Gastrocnemius medialis (tissue), 4 donors: ENCODE measurements at places on chromosomes 1 and 21.

DNA sequence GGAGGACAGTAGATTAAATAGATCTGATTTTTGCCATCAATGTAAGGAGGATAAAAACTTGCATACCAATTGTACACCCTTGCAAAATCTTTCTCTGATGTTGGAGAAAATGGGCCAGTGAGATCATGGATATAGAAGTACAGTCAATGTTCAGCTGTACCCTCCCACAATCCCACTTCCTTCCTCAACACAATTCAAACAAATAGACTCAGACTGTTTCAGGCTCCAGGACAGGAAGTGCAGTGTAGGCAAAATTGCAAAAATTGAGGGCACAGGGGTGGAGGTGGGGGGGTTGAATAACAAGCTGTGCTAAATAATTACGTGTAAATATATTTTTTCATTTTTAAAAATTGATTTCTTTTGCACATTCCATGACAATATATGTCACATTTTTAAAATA lies 3.9 kb upstream of the IFI44 start:
- DNase-seq = no peak

- DNase-seq = no peak
These were observed 16.9 kb downstream of the SLC45A3 start for GRCh38 chr1:205663286-205663936.

- DNase-seq = no peak
These were observed 171.1 kb downstream of the PIGK start for GRCh38 chr1:77047978-77048614.

DNA sequence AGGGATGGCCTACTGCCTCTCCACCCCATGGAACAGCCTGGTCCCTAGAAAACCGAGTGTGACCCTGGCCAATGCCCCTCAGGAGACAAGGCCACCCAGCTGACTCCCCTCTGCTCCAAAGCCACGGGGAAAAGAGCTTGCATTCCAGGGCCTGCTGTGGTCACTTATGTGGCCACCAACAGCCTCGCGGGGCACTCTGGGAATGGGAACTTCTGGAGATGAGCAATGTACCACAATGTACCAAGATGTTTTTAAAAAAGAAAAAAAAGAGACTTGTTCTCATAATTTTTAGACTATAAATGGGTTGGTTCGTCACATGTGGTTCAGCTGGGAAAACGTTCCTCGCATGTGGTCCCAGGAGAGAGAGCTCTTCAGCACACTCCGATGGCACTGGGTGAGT lies 62.8 kb downstream of the SLC66A1 start:
- DNase-seq = no peak

DNA sequence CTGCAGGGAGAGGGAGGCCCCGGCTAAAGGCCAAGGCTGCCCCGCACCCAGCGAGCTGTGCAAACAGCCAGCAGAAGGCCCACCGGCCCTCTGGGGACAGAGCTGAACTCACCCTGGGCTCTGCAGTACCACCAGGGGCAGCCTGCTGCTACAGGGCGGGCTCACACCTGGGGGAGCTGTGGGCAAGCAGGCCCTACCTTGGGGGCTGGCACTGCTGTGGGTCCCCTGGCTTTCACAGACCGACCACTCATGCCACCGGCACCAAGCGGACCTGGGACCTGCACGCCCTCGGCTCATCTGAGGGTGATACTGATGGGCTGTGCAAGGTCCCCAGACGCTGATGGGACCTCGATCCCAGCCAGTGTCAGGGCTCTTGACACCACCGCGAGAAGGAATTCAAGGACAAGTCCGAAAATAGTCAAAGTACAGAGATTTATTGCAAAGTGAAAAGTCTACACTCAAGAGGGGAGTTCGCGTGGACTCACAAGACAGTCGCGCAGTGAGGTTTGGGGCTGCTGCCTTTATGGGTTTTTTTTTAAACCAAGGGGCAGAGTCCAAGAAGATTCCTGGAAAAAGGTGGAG lies 61.0 kb upstream of the ADARB1 start:
- DNase-seq = no peak

DNA sequence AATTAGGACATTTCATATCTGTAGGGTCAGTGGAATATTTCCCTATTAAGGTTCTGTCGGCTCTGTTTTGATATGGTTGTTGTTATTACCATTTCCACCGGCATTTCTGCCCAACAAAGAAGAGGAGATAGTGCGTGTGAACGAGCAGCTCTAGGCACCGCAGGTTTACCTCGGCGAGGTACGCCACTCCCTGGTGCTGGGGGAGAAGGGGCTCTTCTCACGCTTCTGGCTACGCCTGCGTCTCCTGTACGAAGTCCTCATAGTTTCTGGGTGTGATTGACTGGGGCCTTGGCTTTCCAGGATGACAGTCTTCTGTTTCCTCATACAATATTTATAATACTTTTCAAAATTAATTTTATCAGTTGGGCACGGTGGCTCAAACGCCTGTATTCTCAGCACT lies 54.4 kb upstream of the DIP2A start:
- no peak for DNase-seq

GRCh38 chr1:208189183-208189582 lies 55.0 kb downstream of the PLXNA2 start:
- DNase-seq = no peak

GRCh38 chr1:22782406-22782805 lies 71.8 kb downstream of the EPHB2 start:
- DNase-seq = no peak

GRCh38 chr1:77668924-77669449 lies 13.5 kb downstream of the ZZZ3 start:
- no peak for DNase-seq

DNA sequence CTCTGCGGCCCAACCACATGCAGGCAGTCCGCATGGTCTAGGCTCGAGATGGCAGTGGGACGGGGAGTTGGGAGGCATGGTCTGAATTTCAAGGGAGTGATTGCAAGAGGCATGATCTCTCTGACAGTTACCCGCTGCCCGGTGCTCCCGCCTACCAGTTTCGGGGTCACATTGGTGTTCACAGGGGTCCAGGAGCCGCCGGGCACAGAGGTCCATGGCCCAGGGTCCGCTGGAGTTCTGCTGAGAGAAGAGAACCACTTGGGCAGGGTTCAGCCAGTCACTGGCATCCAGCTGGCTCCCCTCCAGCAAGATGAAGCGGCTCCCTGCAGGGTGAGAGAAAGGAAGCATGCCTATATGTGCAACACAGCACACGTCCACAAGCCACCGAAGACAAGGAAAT lies 141.3 kb downstream of the ASTN1 start:
- DNase-seq = no peak
